Foreskin melanocyte (primary cell): ENCODE measurements at places on chromosomes 1 and 21.

DNA sequence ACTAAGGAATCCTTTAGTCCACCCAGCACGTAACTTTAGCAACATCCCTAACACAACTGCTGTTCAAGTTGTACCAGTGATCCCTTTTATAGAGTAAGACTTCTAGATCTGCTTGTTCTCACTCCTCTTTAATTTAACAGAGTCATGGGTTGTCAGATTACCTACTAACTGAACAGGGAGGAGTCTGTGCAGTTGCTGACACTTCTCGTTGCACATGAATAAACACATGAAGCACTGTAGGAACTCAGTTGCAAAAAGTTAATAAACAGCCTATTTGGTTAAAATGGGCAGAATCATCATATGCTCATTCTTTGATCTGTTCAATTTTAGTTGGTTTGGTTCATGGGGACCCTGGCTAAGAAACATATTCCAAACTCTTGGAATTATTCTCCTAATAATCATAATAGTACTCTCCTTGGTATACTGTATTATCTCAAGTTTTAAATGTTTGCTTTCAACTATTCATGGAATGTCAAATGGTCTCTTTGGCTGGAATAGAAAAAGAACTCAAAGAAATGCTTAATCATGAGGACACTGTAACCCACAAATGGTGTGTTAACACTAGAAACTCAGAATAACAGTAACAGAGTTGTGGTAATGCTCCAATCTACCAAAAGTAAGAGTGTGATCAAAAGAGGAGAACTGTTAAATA is 15.6 kb downstream of the PLPPR5 start:
- peak; percentile 3 for DNase-seq

DNA sequence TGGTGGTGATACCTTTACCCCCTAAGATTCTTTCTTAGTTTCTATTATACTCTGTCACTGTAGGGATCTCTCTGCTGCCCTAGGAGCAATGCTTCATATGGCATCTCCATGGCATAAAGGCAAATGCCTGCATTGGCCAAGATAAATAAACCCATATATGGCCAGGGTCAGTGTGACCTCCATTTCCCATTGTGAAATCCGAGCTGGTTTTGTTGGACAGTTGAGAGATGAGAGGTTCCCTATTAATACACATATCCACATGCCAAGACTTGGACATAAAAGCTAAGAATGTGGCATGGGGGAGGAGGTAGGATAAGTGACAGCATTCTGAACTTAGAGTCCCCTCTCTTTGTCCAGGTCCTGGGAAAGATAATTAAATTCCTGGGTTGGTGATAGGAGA is 1.4 kb downstream of the TPM3 start:
- no peak for DNase-seq

- DNase-seq = no peak
Measured at GRCh38 chr21:43797925-43798715, 8.7 kb downstream of the RRP1 start.

- DNase-seq = peak; percentile 61
Measured at GRCh38 chr1:54095546-54096226, 42.3 kb downstream of the TCEANC2 start.

- no peak for DNase-seq
Measured at GRCh38 chr1:44602634-44603628, 71.3 kb downstream of the TMEM53 start.

DNA sequence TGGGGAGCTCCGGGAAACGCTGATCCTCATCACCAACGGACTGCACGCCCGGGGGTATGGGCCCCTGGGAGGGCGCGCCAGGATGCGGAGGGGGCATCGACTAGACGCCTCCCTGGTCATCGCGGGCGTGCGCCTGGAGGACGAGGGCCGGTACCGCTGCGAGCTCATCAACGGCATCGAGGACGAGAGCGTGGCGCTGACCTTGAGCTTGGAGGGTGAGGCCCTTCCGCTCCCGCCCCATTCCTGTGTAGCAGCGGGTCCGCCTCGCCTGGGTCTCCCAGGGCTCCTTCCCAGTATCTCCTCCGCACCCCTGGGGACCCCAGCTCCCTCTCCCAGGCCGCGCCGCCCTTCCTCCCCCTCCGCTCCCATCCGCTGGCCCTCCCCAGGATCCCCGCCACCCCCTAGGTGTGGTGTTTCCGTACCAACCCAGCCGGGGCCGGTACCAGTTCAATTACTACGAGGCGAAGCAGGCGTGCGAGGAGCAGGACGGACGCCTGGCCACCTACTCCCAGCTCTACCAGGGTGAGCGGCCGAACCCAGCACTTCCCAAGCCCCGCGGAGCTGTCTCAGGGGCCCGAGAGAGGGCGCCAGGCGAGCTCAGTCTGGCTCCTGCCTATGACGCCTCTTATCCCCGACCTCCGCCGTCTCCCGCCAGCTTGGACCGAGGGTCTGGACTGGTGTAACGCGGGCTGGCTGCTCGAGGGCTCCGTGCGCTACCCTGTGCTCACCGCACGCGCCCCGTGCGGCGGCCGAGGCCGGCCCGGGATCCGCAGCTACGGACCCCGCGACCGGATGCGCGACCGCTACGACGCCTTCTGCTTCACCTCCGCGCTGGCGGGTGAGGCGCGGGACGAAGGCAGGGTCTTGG is 5.0 kb downstream of the HAPLN2 start:
- peak; percentile 43 for DNase-seq

GRCh38 chr1:94966033-94966432 is 39.1 kb upstream of the CNN3 start:
- DNase-seq = peak; percentile 42

GRCh38 chr1:156676820-156677615 is at the start of gene NES:
TSS of gene NES (minus strand) at chr1:156677407. CDS start at chr1:156677264, 143 bp downstream.
- peak; percentile 72 for DNase-seq

GRCh38 chr1:232917053-232917452 is 33.4 kb upstream of the NTPCR start:
- no peak for DNase-seq

GRCh38 chr1:87763483-87763882 is 434.8 kb downstream of the LMO4 start:
- no peak for DNase-seq

- DNase-seq = no peak
Measured at GRCh38 chr21:46195595-46196195, 11.4 kb upstream of the SPATC1L start.

- no peak for DNase-seq
Measured at GRCh38 chr1:67162954-67163353, 3.3 kb upstream of the IL23R start.

- no peak for DNase-seq
Measured at GRCh38 chr1:81848880-81849682, 48.3 kb downstream of the ADGRL2 start.

- no peak for DNase-seq
Measured at GRCh38 chr1:227635596-227635995, 72.2 kb downstream of the ZNF678 start.

- no peak for DNase-seq
Measured at GRCh38 chr21:45576838-45577737, 34.8 kb upstream of the SLC19A1 start.

- no peak for DNase-seq
Measured at GRCh38 chr1:170415710-170416372, 116.1 kb upstream of the GORAB start.

DNA sequence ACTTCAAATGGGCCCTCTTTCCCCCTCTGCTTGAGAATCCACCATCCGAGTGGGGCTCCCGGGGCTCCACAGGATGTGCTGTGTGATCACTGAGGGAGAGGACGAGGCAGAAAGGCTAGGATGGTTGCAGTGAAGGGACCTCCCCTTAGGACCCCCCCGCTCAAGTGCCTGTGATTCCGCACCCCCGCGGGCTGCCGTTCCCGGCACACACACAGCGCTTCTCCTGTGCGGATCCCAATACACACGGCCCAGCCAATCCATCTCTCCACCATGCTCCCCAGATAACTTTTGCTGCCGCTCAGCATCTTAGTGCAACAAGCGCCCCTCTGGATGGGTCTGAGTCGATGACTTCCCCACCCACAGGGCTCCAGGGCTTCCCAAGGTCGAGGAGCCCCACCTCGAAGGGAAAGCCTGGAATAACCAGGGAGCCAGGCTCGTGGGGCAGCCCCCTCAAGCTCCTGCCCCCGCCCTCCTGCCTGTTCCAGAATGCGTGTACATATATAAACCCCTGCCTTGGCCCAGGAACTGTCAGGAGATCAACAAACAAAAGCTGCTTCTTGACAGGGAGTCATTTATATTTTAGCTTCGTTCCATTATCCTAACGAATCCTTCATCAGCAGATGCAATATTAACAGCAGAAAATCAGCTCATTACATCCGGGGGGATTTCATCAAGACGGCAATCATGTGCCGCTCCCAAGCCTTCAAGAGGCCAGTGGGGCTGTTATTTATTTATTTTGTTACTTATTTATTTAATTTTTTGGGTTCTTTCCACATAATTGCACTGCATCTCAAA is 83.7 kb downstream of the CASZ1 start:
- no peak for DNase-seq

- no peak for DNase-seq
Measured at GRCh38 chr1:3541936-3542335, 69.4 kb downstream of the MEGF6 start.

- DNase-seq = no peak
Measured at GRCh38 chr1:156741481-156741983, 644 bp upstream of the MRPL24 start.

GRCh38 chr1:108893141-108893530 is 16.4 kb downstream of the GPSM2 start:
- DNase-seq = no peak

DNA sequence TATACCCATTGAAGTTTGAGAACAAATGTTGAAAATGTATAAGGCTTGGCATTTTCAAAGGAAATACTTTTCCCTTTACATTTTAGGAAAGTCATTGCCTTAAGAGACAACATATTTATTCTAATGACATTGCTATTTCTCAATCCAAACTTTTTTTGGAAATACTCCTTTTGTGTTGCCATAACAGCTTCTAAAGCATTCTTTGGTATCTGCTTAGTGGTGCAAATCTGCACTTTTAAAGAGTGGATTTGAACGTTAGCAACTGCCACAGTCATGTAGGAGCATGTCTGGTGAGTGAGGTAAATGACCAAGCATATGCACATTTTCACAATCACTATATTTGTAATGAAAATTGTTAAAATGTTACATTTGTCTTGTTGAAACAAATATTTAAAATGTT is 124.4 kb upstream of the GORAB start:
- DNase-seq = no peak

DNA sequence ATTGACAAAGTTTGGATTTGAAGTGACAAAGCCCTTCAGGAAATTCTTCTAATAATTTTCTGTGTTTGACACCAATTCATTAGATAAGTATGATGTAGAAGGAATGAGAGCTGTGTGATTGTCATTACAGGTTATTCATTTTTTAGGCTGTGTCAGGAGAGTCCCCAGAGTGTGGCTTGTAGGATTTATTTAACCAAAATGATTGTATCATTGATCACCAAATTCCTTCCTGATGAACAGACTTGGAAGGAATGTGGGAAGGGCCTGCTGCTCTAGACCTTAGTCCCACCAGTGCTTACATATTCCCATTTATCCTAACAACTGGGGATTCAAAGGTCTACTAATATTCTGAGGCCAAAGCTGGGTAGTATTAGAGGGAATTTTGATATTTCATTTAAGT is 383.3 kb upstream of the KAZN start:
- DNase-seq = no peak

- no peak for DNase-seq
Measured at GRCh38 chr1:107525961-107526360, 385.1 kb downstream of the NTNG1 start.

DNA sequence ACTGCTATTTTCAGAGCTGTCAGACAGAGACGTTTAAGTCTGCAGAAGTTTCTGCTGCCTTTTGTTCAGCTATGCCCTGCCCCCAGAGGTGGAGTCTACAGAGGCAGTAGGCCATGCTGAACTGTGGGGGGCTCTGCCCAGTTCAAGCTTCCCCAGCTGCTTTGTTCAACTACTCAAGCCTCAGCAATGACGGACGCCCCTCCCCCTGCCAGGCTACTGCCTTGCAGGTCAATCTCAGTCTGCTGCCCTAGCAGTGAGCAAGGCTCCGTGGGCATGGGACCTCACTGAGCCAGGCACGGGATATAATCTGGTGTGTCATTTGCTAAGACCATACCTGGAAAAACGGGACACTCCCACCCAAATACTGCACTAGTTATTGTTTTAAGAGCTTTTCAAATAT is 219.7 kb downstream of the BRINP3 start:
- DNase-seq = no peak

- DNase-seq = no peak
Measured at GRCh38 chr1:64363616-64364015, 106.3 kb upstream of the CACHD1 start.

- no peak for DNase-seq
Measured at GRCh38 chr1:160209321-160210046, 4.3 kb downstream of the PEA15 start.

- DNase-seq = no peak
Measured at GRCh38 chr1:208222376-208223126, 21.6 kb downstream of the PLXNA2 start.

- no peak for DNase-seq
Measured at GRCh38 chr1:164498792-164499191, 60.2 kb upstream of the PBX1 start.

DNA sequence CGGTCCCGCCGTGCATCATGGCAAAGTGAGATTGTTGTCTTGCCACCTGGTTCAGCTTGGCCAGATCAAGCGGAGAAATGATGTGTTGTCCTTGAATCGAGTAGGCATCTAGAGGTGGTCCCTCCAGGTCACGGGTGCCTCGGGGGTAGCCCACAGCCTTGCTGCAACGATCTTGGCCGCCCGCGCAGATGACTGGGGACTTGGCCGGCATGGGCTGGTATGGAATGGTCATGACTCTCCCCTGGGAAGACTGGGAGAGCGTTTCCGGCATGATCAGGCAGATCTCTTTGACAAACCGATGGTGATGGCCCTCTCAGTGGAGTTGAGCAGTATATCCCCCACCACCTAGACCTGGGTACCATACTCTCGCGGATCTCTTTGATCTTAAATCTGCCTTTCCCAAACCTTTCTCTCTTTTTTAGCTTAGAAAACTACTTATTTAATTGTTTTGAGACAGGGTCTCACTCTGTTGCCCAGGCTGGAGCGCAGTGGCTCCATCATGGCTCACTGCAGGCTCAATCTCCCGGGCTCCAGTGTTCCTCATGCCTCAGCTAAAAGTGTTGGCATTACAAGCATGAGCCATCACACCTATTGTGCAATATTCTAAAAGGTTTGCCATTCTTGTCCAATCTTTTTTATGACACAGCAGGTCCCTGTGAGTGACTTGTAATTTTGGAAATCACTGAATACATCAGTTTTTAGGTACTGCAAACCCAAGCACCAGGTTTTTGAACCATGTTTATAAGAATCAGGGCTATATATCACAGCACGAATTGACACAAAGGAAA is 9.4 kb upstream of the ELAPOR1 start:
- no peak for DNase-seq

GRCh38 chr1:106325600-106325999 is 730.9 kb upstream of the PRMT6 start:
- DNase-seq = no peak
